ENCODE measurements at places on chromosomes 11 and 22.

DNA sequence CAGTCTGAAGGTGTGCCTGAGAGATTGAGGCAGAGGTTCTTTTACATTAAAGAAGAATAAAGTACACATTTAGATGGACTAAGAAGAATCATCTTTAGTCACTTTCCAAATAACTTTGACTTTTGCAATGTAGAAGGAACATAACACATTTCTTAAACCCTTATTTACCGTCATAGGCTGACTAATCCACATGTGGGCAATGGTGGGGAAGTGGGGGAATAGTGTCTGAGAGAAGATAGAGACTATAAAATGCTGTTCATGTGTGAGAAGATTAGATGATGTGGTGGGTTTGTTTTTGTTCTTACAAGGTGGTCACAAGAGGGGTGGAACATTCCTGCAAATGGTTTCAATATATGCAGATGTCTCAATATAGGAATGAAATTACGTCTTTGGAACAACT is 1.8 kb downstream of the MS4A4A start:
- DNase-seq = no peak

GRCh38 chr22:32100711-32101110 is 57.6 kb downstream of the SLC5A1 start:
- DNase-seq = no peak

DNA sequence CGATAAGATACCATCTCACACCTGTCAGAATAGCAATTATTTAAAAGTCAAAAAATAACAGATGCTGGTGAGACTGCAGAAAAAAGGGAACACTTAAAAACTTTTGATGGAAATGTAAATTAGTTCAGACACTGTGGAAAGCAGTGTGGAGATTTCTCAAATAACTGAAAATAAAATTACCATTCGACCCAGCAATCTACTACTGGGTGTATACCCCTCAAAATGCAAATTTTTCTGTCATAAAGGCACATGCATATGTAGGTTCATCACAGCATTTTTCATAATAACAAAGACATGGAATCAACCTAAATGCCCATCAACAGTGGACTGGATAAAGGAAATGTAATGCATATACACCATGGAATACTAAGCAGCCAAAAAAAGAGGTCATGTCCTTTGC is 10.5 kb downstream of the SLC22A9 start:
- no peak for DNase-seq

GRCh38 chr22:50032941-50033601 is 20.5 kb upstream of the IL17REL start:
- DNase-seq = no peak

DNA sequence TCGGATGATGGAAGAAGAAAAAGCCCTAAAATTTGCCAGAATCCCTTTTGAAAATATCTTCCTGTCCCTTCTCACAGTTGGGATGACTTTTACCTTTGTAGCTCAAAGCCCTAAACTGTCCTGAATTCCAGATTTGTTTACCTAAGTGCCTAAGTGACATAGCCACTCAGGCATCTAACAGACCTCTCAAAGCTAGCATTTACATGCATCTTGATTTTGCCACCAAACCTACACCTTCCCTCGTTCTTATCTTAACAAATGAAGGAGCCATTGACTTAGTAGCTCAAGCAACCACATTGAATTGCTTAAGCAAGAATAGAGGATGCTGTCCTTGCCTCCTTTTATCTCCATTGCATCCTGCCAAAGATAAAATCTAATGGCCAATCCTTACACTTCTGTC is 198.4 kb upstream of the NTM start:
- no peak for DNase-seq

All from fibroblast of skin of back (primary cell).